DMS79 treated with DMSO at 0.1 percent for 48 hours (cell line): ENCODE measurements at places on chromosomes 1 and 21.
A peak's percentile ranks its signal among the peaks of the same experiment; 100 is the strongest.

DNA sequence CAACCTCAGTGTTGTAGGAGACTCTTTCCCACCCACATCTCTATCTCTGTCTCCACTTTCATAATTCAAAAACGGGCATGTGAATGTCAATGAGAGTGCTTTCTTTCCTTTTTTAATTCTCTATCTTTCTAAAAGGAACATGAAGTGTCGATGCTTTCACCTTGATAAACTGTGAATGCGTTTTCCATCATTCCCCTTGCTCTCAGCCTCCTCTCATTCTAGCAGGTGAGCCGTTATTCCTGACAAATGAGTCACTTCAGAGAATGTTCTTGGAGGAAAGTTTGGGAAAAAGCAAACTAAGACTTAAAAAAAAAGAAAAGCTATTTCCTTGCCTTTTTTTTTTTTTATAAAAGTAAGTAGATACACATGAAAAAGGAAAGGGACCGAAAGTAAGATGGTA lies 226.0 kb upstream of the C1orf87 start:
- no peak for DNase-seq

DNA sequence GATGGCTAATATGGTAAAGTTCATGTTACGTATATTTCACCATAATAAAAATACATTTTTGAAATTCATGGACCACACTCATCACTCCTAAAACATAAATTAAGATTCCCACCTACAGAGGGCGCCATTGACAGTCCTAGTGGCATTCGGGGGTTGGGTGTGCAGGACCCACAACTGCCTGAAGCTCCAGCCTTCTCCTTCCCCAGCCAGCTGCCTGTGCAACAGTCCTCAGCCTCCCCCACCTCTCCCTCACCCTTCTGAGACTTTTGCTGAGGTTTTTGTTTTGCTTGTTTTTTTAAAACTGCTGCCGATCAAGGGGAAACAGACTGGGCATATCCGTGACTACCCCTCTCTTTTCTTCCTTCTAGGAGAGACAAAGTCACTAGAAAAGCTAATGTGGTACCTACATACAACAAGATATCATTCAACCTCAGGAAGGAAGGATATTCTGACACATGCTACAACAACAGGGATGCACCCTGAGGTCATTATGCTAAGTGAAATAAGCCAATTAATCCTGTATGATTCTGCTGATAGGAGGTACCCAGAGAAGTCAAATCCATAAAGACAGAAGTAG lies 9.2 kb upstream of the EVA1C start:
- DNase-seq, result peak; percentile 46

- no peak for DNase-seq
Observed at GRCh38 chr1:59394706-59395425, 98.0 kb downstream of the FGGY start.

DNA sequence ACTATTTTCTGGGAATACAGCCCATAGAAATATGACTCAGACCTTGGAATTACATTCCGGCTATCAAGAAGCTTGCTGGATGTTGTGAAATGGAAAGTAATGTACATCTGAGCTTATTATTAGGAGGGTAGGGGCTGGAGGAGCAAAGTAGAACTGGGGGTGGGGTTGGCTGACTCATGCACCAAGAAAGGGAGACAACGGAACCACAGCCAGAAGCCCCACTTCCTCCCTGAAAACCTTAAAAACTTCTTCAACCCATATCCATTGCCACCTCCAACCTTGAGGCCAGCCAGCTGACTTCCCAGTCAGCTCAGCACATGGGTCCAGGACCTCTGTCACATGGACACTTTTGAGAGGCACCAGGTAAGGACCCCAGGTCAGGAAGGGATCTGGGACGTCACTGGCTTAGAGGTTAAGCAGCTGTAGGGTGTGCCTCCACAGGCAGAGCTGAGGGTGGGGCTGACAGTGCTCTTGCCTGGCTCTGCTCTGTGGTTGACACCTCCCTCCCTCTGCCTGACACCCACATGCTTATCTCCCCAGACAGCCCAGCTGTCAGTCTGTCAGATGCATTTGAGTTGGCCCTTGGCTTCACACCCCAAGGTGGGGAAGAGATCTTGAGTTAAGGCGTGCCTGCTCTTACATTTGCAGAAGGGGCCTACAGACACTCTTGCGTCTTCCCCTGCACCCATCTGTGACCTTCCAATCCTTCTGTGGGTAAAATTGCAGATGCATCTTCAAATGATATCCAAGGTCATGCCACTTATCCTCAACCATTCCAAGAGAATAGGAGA lies 5.7 kb upstream of the ZNF683 start:
- no peak for DNase-seq

- no peak for DNase-seq
Observed at GRCh38 chr1:31800674-31800967, 15.2 kb downstream of the SPOCD1 start.

DNA sequence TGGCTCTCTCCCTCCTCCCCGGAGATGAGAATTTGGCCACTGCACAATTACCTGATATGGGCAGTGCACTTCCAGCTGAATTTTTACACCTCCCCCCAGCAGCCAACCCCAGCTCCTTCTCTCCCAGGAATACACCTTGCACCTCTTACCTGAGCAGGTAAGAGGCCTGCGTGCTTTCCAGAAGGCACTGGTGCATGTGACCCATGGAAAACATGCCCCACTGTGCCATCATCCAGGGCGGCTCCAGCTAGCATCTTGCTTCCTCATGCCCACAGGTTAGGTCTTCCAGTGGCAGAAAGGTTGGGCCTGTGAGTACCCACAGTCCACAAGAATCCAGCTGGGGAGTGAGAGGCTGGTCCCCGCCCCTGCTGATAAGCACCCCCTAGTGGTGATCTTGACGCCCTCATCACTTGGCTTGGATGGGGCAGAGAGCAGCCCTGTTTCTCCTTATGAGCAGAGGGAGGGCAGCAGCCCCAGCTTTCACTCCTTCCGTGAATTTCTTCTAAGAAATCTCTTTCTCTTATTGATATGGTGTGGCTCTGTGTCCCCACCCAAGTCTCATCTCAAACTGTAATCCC lies 57.8 kb downstream of the EDARADD start:
- DNase-seq, result no peak

DNA sequence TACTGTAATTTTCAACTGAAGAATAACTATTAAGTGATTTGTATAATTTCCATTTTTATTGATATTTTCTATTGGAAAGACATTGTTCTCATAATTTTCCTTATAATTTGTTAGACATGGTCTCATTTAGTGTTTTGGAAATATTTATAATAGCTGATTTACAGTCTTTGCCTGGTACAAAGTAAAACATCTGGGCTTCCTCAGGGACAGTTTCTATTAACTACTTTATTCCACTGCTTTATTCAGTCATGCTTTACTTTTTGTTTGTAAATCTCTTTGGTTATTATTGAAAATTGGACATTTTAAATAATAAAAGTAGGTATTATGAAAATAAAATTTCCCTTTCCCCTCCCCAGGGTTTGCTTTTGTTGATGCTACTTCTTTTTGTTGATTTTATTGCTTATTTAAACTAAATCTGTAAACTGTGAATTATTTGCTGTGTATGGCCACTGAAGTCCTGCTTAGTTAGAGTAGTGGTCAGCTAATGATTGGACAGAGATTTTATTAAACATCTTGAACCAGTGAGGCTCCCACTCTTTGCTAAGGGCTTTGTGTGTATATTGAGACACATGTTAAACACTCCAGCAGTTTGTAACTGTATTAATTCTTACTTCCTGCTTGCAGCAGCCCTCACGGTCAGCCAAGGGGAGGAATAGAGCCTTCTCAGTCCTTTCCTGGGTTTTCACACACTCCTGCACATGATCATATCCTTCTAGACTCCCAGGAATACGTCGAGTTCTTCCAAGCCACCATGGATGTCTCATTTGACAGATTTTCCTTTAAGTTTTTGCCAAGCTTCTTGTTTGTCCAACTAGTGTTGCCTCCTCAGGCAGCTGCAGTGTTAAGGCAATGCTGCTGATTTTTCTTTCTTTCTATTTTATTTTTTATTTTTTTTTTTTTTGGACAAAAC lies 994.6 kb upstream of the PRMT6 start:
- DNase-seq, result no peak

- no peak for DNase-seq
Observed at GRCh38 chr1:7341145-7341905, 429.8 kb upstream of the VAMP3 start.
